ENCODE measurements at places on chromosomes 7 and 10. TPM values are rescaled to one million over a fixed set of nuclear protein-coding genes. Genes with fewer than 3 reads are reported as not detected.

Gene FAM13C
- total RNA-seq: 1.00 TPM

Gene ATOH7
- total RNA-seq: not detected

Gene IPMK
- 9.2 TPM for total RNA-seq

Gene ANXA8
- 267 TPM for total RNA-seq

Gene ZPBP
- total RNA-seq: not detected

Gene CRYGN
- total RNA-seq: 0.14 TPM

Gene PNLIPRP3
- 29.0 TPM for total RNA-seq

Gene SPOCK2
- 0.34 TPM for total RNA-seq

Gene LIPM
- total RNA-seq: 0.34 TPM

Measured in nasal cavity respiratory epithelium epithelial cell of viscerocranial mucosa (primary cell).